C1 segment of cervical spinal cord (tissue), 14 donors: ENCODE measurements at places on chromosomes 2 and 18.

DNA sequence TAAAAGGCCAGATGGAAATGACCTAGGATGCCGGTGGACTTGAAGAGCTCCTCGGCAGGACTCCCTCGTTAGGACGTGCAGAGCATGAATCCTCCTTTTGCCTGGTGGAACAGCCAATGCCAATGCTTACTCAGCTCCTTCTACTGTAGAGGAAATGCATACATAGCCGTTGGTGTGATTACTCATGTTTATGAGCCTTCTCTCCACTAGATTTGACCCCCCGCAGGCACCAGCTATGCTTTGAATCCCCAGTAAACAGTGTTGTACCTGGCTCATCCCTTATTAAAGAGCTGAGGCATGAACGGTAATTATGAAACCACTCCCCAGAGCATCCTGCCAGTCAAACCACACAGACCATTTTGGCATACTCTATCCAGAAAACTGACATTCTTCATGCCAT lies 172.8 kb downstream of the ANTXR1 start:
- DNase-seq: no peak

GRCh38 chr2:184646177-184646576 lies 47.8 kb downstream of the ZNF804A start:
- DNase-seq: no peak

DNA sequence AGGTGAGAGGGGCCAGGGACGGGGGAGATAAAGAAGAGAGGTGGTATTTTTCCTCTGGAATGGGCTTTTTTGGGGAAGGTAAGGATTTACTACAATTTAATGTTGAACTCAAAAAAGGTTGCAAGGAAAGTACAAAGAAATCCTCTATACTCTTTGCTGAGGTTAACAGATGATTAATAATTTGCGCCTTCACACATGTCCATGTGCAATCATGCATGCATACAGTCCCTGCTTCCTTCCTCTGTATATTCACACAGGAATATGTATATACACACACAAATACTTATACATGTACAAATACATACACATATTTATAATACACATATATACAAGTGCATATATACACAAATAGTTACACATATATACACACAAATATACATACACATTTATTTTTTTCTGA lies 193.4 kb downstream of the NBAS start:
- DNase-seq: no peak

DNA sequence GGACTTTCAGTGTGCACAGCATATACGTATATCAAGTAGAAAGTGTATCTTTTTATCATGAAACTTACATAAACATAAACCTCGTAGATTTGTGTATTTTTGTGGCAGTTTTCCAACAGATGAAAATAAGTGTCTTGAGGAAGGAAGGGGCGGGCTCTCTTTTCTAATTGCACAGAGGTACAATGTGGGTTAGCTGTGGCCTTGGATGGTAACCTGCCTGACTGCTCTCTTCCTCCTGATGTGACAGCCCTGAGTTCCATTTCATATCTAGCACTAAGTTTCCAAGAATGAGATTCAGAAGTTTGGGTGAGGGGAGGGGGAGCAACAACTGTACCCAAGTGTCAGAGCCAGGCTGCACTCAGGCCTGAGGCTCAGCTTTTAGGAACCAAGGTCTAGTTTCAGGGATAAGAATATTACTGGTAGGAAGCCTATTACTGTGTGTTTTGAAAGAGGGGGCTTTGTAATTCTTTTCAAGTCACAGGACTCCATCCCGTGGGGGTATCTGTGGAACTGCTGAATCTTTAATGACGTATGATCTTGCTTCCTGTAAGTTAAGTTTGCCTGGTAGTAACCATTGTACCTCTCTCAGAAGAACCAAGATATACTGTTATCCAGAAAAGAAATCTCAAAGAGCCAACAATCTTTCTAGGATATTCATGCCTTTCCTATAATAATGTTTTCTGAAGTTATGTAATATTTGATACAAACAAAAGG lies 483.7 kb downstream of the PTPRM start:
- DNase-seq: no peak

- DNase-seq: no peak
These were observed 53.9 kb downstream of the MBP start for GRCh38 chr18:77078690-77079070.

- DNase-seq: peak; percentile 38
These were observed 814 bp downstream of the FZD7 start for GRCh38 chr2:202034249-202035088.

- no peak for DNase-seq
These were observed 112.7 kb upstream of the SERPINE2 start for GRCh38 chr2:224151680-224152310.

GRCh38 chr2:221969830-221970144 lies 329.0 kb downstream of the PAX3 start:
- no peak for DNase-seq

GRCh38 chr2:222024932-222025880 lies 273.6 kb downstream of the PAX3 start:
- no peak for DNase-seq

DNA sequence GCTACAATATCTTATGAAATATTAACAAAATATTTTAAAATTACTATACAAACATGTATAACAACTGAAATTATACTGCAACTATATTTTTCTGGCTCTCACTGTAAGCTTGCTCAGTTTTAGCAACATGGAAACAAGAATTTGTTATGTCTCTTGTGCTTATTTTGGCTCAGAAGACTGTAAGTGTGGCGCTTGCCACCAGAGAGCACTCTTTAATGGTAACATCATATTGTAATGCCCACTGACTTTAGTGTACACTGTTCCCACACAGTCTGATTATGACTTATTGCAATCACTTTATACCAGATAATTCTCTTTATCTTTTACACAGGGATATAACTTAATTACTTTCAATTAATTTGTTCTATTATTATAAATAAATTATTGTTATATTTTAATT lies 1500.6 kb upstream of the TMEFF2 start:
- DNase-seq: no peak

- DNase-seq: no peak
These were observed 125.7 kb downstream of the PDE1A start for GRCh38 chr2:182301093-182301492.

DNA sequence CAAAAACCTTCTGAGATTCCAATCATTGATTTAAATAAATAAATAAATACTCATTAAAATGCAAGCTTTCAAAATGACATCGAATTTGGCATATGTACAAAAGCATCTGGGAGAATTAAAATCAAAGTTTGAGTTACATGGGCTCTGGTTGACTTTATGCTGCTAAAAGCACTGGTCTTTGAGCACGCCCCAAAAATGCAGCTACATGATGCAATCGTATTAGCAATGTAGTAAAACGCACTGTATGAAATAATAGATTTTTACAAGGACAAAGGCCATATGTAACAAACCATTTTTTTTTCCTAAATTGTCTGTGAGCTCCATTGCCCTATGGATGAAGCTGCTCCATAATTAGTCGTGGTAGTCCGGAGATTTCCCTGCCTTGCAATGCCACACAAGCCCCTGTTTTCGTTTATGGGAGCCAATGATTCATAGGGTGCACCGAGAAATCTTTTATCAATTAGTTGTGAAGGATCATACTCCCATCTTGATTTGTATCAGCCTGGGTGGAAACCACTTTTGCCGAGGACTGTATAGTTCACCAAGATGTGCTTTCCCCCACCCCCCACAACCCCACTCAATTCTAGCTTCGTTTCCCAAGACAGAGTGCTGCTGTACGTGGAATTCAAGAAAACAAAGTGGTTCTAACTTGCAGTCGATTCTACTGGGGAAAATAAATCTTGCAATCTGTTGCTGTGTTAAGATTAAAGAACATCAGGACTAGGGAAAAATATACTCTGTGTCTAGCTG lies 268.4 kb downstream of the IRS1 start:
- DNase-seq: no peak

- DNase-seq: no peak
These were observed 100.2 kb upstream of the SULT1C3 start for GRCh38 chr2:108139521-108139920.

DNA sequence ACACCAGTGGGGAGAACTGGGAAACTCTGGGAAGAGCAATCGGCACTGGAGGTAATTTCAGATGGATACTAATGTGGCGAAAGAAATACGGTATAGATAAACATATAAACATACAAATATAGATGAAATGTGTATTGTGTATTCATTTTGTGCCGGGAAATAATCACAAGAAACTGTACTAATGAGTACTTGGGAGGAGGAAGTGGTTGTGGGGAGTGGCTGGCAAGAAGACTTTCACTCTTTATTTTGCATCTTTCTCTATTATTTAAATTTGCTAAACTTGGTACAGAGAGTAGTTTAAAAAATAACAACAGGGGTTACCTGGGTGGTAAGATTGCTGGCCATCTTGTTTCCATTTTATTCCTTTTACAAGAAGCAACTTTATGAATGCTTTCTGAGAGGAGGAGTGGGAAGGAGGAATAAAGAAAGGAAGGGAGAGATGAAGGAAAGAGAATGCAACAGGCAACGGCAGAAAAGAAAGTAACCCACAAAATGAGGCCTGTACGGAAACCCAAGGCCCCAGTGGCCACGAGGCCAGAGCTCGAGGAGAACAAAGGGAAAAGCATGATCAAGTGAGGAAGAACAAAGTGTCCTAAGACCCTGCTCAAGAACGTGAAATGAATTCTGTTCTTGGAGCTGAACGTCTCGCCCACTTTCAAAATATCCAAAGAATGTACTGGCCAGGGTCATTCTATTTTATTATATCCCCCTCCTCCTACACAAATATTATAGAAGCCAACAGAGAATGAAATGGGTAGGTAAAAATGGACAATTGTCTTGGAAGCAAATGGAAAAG lies 45.2 kb downstream of the FAM178B start:
- DNase-seq: no peak

GRCh38 chr18:61894751-61895524 lies 2.1 kb upstream of the RNF152 start:
- no peak for DNase-seq

- DNase-seq: no peak
These were observed 71.0 kb upstream of the CYP1B1 start for GRCh38 chr2:38146907-38147307.

GRCh38 chr2:68968221-68968620 lies 6.2 kb upstream of the GKN1 start:
- no peak for DNase-seq

DNA sequence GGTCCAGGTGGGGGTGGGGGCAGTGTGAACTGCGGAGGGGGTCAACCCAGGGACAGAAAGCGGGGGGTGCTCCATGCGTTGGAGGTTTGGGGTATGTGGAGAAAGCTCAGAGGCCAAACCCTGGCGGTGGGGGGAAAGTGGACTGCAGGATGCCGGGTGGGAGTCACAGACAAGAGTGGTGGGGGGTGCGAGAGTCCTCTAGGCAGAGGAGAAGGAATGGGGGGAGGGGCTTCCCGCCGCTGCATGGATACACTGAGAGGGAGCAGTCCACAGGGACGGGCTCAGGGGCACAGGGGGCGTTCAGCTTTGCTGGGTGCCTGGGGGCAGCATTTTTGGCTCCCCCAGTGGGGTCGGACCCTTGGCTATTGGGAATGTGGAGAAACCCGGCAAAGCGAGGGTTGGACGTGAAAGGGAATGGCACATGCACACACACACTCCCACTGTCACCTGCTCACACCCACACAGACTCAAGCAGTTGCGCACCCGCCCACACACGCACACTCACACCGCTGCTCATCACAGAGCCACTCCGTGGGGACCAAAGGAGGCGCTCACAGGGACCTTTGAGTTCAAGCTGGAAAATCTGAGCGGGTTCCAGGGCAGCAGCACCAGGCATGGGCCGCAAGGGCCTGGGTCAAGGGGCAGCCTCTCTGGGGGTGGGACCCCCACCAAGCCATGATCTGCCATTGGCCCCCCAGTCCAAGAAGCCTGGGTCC lies 7.7 kb downstream of the GBX2 start:
- no peak for DNase-seq

DNA sequence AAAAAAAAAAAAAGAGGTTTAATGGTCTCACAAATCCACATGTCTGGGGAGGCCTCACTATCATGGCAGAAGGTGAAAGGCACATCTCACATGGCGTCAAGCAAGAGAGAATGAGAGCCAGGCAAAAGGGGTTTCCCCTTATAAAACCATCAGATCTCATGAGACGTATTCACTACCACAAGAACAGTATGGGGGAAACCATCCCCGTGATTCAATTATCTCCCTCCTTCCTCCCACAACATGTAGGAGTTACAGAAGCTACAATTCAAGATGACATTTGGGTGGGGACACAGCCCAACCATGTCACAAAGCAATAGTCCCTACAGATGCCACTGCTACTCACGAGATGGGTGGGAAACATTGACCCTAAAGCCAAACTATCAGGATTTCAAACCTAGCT lies 392.7 kb upstream of the ID2 start:
- no peak for DNase-seq

GRCh38 chr2:29620890-29621289 lies 300.5 kb downstream of the ALK start:
- DNase-seq: no peak
